IMR-90 (cell line): ENCODE measurements at places on chromosomes 4 and X. TPM values are rescaled to one million over a fixed set of nuclear protein-coding genes. Genes with fewer than 3 reads are reported as not detected.

- H3K36me3 ChIP-seq: no peaks in the 10 kb centered on the region
- H3K27me3 ChIP-seq: no peaks in the 10 kb centered on the region
- H3K4me1 ChIP-seq: peaks cover 4% of the 10 kb centered on the region
Observed at GRCh38 chrX:119481323-119481801, 13.1 kb downstream of the SLC25A5 start.

GRCh38 chrX:9370893-9371292 lies 94.0 kb upstream of the TBL1X start:
- no peak overlapping the region for H3K4me3 ChIP-seq
- H3K36me3 ChIP-seq: no peaks in the 10 kb centered on the region
- no peaks in the 10 kb centered on the region; the same call in 1 of the 2 replicates for H3K27me3 ChIP-seq
- peak; percentile 12 for DNase-seq
- no peaks in the 10 kb centered on the region; the same call in 1 of the 2 replicates for H3K4me1 ChIP-seq

DNA sequence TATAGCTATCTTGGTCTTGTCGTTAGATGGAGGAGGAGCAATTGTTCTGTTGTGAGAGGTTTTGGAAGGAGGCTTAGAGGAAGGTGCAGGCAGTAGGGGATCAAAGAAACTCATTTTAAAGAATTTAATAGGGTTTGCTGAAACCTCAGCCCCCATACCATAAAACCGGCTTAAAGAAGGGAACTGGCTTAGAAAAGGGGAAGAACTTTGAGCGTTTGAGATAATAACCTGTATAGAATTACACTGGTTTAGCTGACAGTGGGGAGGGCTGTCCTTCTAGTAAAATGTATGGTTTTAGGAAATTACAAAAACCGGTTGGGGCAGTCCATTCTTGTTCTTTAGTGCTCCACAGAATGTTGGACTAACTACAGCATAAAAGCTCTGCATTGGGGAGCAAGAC lies 128.1 kb downstream of the KDM6A start:
- H3K27me3 ChIP-seq: no peaks in the 10 kb centered on the region
- no peak overlapping the region for H3K27ac ChIP-seq
- H3K4me3 ChIP-seq: no peak overlapping the region
- H3K36me3 ChIP-seq: no peaks in the 10 kb centered on the region
- H3K4me1 ChIP-seq: no peaks in the 10 kb centered on the region

DNA sequence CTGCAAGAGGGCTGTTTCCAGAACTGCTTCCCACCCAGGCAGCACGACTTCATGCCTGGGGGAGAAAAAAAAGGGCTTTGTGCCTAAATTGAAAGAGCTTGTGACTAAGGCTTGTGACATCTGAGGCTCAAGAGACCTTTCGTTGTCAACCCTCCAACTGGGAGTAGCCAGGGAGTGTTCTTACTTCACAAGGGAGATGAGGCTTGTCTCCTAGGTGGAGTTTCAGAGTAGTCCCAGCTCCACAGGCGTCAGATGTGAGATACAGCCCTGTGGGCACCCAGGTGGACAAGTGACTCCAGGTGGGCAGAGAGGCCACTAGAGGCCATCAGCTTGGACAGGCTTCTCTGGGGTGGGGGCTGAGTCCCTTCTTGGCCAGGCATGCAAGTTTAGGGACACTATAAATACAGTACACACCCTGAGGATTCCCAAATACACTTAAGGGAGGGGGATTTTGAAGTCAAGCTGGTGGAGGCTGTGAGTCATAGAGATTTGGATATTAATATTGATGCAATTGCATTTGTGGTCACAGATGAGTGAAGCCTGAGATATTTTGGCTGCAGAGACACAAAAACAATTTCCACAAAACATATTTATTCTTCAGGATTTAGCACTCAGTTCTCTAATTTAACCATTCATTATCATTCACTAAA lies 40.1 kb upstream of the SETD7 start:
- H3K4me1 ChIP-seq: peaks cover 18% of the 10 kb centered on the region
- no peaks in the 10 kb centered on the region for H3K27me3 ChIP-seq
- H3K36me3 ChIP-seq: no peaks in the 10 kb centered on the region
- H3K4me3 ChIP-seq: no peak overlapping the region

DNA sequence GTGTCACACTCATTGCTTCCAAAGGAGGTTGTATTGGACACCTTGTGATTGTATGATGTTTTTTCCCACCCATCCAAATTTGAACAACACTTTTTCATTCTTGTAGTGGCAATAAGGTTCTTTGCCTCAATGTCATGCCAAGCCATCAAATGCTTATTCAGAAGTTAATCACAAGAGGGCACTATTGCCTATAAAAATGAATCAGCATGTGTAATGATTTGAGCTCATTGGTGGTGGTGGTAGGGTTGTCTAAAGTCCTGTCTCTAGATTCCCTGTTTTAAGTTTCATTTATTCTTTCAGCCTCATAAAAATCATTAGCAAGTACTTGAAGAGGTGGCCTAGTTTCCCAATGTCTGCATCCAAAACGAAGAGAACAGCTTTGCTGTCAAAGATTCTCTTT lies 37.0 kb downstream of the IRS4 start:
- H3K36me3 ChIP-seq: peaks cover 2% of the 10 kb centered on the region; the same call in 1 of the 2 replicates
- H3K27ac ChIP-seq: no peak overlapping the region
- no peaks in the 10 kb centered on the region for H3K4me1 ChIP-seq
- no peak overlapping the region for H3K4me3 ChIP-seq
- DNase-seq: peak; percentile 14

DNA sequence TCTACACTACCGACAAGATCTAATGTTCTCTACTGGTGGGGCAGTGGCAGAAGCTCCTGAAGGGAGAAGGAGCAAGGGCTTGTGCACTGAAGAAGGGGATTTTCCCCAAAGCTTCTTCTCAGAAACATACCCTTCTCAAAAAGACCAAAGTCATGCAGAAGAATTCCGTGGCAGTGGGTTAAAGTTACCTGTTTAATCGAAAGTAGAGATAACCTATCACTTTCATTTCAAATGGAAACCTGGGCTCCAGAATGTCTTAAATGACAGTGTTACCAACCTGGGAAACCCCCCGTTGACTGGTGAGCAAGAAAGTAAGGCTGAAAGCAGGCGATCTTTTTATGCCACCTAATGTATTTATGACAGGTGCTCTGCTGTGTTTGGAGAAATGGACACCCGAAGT lies 92.5 kb upstream of the TEX13D start:
- DNase-seq: no peak
- no peak overlapping the region for H3K4me3 ChIP-seq
- no peaks in the 10 kb centered on the region for H3K27me3 ChIP-seq

DNA sequence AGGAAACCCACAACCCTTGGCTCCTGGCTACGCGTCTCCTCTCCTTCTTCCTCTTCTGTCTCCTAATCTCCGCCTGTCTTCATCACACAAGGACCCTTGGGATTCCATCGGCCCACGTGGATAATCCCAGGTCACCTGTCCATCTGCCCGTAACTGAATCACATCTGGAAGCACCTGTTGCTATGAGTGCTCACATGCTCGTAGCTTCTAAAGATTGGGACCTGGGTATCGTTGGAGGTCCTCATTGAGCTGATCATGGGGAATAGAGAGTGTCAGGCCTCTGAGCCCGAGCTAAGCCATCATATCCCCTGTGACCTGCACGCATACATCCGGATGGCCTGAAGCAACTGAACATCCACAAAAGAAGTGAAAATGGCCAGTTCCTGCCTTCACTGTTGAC lies 175.4 kb downstream of the SHOX start:
- H3K27me3 ChIP-seq: no peaks in the 10 kb centered on the region
- H3K4me3 ChIP-seq: no peak overlapping the region
- no peak for DNase-seq

DNA sequence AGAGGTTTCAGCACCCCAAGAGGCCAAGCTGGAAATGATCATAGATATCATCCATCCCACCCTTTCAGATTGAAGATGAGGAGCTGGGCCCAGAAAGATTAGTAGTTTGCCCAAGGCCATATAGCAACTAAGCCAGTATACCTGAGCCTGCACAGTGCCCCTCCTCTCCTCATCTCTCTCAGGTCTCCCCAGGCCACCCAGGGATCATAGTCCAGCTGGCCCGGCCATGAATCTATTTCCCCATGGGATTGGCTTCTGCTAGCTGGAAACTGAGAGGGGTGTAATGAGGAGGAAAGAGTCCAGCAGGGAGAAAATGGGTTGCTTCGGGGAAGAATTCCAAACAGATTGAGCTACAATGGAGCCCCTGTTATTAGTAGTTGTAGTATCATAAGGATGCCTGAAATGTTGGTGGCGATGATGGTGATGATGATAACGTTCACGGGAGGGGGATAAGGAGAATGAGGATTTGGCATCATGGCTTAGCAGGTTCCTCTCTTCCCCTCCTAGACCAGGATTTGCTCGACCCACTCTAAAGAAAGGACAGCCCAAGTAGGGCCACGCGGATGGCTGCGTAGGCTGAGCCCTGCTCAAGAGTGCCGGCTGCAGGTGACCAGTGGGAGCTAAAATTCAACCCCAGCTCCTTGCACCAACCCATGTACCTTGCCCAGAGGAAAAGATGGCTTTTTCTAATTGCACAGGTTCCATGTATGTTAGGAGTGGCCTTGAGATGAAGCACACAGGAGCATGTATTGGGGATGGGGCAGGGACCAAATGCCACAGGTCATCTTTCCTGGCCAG lies 117.8 kb upstream of the PJA1 start:
- H3K36me3 ChIP-seq: no peaks in the 10 kb centered on the region
- H3K27me3 ChIP-seq: peaks cover 37% of the 10 kb centered on the region
- H3K27ac ChIP-seq: no peak overlapping the region
- DNase-seq: no peak
- no peak overlapping the region for H3K4me3 ChIP-seq
- peaks cover 3% of the 10 kb centered on the region; the same call in 1 of the 2 replicates for H3K4me1 ChIP-seq

DNA sequence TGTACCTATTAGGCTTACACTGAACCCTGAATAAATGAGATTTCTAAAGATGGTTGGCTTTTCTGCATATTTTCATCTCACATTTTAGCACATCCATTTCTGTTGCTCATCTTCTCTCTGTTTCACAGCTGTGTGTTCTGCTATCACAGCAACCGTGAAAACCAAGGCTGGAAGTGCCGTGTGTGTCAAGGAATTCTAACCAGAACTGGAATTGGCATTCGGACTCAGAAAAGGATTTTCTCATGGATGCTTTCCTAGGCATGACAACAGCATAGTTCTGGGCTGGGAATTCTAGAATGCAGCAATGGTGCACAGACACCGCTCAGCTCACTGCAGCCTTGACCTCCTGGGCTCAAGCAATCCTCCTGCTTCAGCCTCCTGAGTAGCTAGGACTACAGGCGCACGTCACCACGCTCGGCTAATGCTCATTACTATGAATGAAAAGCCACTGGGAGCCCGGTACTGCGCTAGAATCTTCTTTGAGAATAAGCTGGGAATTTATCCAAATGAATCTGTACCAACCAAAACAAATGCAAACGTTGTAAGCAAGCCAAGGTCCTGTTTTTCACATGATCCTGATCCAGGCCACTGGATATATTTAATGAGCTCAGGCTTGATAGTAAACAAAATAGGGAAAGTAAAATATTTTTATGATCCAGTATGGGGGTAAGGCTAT lies 105.2 kb downstream of the RBM47 start:
- peak; percentile 61 for DNase-seq
- peaks cover 11% of the 10 kb centered on the region for H3K4me1 ChIP-seq
- H3K27me3 ChIP-seq: no peaks in the 10 kb centered on the region
- H3K36me3 ChIP-seq: no peaks in the 10 kb centered on the region
- no peak overlapping the region for H3K27ac ChIP-seq

DNA sequence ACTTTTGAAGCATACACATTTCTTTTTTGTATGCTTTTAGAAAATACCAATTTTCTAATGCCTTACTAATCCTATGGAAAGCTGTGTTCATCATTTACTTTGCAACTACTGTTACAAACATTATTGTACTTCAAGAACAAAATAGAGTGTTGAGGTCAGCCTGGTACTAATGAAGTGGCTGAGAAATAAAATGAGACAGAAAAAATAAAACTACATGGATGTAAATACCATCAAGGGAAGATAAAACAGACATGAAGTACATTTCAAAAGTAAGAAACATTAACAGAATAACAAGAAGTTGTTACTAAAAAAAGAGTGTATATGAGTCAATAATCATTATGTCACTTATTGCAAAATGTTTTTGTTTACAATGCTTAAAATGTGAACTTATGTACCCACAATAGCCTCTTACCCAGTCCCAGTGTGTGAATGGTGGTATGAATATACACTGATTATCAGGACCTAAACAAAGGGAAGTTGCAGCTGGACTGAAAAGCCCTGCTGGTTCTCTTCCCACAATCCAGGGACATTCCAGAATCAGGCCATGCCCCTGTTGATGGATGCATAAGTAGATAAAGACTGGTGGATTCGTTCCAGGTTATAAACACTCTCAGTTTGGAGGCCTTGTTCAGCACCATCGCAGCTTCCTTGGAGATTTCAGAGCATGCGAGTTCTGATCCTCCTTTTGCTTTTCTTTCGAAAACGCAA lies 2.4 kb upstream of the CSN3 start:
- H3K27me3 ChIP-seq: no peaks in the 10 kb centered on the region
- no peaks in the 10 kb centered on the region for H3K4me1 ChIP-seq
- H3K4me3 ChIP-seq: no peak overlapping the region
- no peaks in the 10 kb centered on the region for H3K36me3 ChIP-seq

DNA sequence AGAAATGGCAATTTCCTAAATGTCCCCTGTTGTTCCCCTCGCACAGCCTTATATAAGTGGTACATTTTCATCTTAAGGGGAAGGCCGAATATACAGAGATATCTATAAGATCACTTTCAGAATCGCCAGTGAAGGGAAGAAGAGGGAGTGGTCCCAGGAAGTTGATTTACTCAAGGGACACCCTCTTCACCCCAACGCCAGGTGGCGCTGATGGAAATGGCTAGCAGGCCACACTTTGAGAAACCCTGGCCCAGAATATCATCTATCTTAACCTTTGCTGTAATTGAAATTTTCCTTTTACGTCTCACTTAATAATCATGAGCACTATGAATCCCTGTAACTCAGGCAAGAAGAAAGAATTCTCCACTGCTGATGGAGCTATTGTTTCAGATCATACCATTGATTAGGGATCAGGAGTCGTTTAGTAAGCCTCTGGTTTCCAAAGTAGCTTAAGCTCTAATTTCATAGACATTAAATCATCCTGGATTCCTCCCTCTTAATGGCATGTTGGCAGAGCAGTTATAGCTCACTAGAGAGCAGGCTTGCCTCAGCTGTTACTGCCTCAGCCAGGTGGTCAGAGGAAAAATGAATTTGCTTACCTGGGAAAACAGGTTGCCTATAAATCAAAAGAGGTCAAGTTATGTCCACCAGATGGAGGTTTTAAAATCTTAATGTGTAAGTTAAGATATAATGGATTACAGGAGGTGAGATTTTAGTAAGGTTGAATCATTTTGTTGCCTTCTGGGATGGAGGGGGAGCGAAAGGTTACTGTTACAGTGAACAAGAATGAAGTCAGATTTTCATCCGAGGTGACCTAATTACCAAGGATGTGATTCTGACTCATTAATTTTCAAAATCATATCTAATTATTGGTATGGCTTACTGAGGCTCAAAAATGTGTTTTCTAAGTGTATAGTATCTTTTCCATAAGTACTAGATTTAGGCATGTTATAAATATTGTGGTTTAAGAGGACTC lies 941.2 kb upstream of the TENM3 start:
- H3K4me3 ChIP-seq: no peak overlapping the region
- H3K36me3 ChIP-seq: no peaks in the 10 kb centered on the region

CSAG1 gene
- not detected in 2 replicates for total RNA-seq

NPY1R gene
- under 0.01 TPM in 2 replicates for total RNA-seq

LUZP4 gene
- not detected in 2 replicates for total RNA-seq

TRAM1L1 gene
- 3.4 and 5.3 TPM in 2 replicates for total RNA-seq

GABRQ gene
- under 0.01 TPM in 1 of 2 replicates, not detected in the other for total RNA-seq

HTN1 gene
- not detected in 2 replicates for total RNA-seq

FRMPD4 gene
- 1.1 TPM in 2 replicates for total RNA-seq
